Type B pancreatic cell (in vitro differentiated cells): ENCODE measurements at places on chromosomes 1 and 21.

DNA sequence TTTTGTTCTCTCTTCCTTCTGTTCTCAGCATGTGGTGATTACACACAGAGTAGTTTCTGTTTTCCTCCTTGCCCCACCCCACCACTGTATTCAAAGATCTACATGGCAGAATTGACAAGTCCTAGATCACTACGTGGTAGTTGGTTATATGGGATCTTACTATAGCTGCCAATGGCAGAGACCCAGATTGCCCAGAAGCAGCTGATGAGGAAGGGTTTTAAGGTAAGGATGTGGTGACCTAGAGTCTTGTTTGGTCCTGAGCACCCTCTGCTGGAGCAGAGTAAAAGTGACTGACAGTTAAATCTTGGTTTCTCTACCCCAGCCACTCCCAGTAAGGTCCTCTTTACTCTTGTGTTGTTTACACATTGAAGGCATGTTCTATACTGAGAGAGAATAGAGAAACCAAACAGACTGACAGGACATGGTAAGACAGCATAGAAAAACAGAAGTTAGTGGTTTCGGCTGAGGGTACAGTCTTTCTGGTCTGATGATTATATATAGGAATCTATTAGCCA, 22.8 kb upstream of the STRIP1 start:
- DNase-seq, result no peak

DNA sequence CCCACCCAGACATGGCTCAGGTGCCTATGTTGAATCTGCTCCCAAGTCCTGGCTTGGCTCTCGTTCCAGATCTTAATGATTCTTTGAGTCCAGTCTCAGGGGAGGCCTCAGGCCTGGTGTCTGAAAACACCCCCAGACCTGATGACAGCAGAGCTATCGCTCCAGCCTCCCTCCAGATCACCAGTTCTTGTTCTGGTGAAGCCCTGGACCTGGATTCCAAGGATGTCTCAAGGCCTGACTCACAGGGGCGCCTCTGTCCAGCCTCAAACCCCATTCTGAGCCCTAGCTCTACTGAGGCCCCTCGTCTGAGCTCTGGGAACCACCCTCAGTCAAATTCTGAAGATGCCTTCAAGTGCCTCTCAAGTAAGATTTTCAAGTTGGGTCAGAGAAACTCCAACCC, 11.4 kb downstream of the MROH7 start:
- DNase-seq, result no peak

DNA sequence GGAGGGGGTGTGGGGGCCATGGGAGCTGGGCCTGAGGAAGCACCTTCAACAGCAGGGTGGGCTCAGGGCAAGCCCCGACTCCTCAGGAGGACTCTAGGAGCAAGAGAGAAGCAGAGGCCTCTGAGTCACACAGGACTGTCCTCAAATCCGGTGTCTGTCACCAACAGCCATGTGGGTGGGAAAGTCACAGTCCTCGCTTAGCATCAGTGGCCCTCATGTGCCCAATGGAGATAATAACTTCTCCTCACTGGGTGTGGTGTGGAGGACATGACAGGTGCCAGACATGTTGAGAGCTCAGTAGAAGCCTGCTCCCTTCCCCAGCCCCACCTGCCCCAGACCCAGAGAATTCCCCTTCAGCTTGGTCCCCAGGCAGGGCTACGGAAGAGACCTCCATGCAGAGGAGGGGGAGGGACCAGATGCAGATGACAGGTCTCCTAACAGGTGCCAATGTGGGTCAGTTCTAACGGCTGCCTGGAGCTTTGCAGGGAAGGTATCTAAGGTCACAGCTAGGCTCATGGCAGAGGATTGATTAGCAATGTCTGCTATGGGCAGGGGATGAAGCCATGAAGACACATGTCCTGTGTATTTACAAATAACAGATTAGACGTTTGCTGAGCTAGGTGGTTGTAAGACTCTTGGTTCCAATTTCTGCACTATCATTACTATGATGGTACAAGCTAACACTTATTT, 30.2 kb downstream of the TTC39A start:
- DNase-seq, result no peak

DNA sequence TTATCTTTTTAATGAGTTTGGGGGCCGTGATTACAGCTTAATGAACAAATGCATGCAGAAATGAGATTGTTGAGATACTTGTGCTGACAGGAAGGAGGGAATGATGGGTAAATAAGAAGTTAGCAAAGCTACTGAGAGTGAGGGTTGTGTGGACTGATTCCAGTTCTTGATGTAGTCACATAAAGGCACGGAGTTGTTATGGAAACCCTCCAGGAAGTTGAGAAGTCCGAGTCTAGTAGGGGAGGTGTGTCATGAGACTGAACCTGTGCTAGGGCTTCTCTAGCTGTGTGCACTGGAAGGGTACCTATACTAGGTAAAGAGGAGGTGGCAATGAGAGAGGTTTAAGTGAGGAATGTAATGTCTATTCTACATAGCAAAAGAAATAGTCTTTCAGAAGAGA, 475.7 kb downstream of the USP25 start:
- no peak for DNase-seq

- no peak for DNase-seq
These were observed 12.6 kb upstream of the OR6N2 start for GRCh38 chr1:158793604-158794003.

DNA sequence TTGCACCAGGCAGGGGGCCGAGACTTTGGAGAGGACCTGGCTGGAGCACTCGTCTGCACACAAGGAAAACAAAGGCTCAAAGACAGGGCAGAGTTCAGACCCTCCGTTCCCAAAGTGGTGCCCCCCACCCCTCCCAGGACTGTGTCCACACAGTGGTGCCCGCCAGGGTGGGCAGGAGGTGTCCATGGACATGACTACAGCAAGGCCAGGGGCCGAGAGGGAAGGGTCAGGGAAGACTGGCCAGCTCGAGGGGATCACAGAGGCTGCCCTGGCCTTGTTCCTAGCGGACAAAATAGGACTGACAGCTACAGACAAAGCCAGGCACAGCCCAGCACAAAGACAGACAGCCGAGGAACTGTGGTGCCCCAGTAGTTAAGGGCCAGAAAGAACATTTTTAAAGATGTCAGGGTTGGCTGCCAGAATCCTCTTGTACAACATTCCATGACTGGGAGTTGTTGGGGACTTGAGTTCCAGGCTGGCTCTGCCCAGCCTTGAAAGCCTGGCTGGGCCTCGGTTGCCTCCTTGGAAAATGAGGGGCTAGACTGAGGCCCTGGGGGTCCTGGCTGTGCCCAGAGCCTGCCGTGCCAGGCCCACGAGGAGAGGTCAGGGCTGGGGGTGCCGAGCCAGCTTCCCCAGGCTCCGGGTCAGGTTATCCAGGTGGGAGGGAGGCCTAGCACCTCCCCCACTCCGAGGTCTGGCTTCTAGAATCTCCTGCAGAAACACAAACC, 63.7 kb downstream of the SLX9 start:
- no peak for DNase-seq

- no peak for DNase-seq
These were observed 79.1 kb upstream of the OLIG2 start for GRCh38 chr21:32946654-32947053.

DNA sequence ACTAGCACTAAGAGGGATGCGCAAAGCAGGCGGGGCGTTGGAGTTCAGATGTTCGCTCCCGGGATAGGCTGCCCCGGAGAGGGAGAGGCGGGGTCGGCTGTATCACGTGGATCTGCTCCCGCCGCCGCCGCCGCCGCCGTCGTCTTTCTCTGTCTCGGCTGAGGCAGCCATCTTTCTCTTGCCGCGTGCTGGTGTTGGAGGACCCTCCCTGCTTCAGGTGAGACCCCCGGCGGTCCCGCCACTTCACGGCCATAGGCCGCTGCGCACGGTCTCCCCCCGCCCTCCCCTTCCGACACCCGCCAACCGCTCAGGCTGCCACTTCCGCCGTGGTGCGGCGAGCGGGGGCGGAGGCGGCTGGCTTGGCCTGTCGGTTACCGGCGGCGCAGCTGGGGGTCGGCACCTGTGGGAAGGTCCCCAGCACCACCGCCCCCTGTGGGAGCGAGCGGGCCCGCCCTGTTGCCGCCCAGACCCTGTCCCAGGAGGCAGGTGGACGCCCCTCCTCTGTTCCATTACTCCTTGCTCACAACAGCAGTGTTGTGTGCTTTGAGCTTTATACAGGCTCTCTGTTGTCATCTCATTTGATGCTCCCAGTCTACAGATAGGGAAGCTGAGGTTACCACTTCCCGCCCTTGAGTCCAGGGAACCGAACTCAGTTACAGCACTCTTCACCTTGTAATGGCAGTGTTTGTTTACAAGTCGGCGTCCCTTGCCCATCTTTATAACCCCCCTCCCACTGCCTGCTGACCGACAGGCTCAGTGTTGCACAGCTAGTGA, at the start of gene BTF3L4:
BTF3L4 (plus strand) TSS at position 133 of the 774 bp plus-strand sequence. CDS start 3,553 bp downstream, outside the sequence.
- peak; percentile 95 for DNase-seq

DNA sequence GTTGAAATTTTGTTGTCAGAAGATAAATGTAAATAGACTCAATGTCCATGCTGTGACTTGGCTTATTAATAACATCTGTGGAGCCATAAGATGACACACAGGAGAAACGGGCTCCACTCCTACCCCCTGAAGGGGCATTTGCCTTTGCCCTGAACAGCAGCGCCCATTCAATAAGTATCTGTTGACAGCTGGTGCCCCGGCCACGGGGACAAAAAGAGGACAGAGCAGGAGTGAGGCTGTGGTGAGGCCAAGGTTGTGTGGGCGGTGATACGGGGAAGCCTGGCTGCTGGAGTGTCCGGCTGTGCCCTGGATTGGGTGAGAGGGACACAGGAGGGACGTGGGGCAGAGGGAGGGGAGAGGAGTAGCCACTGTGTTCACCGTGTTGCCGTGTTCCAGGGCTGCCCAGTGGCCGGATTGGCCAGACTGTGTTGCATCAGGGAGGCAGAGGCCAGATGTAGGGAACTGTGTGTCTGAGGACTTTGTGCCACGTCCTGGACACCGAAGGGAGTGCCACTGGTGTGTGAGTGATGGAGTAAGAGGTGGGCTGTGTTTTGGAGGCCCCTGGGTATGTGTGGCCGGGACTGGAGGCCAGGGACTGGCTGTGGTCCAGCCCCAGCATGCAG, 15.1 kb downstream of the PRMT2 start:
- no peak for DNase-seq
